ENCODE measurements at places on chromosomes 5 and 9. TPM values are rescaled to one million over a fixed set of nuclear protein-coding genes. Genes with fewer than 3 reads are reported as not detected.

- H3K27ac ChIP-seq: no peak overlapping the region
- no peak overlapping the region for H3K4me3 ChIP-seq
- no peaks in the 10 kb centered on the region for H3K36me3 ChIP-seq
- no peaks in the 10 kb centered on the region for H3K27me3 ChIP-seq
- H3K4me1 ChIP-seq: no peaks in the 10 kb centered on the region
- DNase-seq: no peak
These were observed 35.2 kb upstream of the PITX1 start for GRCh38 chr5:135069016-135069770.

- no peaks in the 10 kb centered on the region for H3K27me3 ChIP-seq
- DNase-seq: no peak
- no peaks in the 10 kb centered on the region for H3K4me1 ChIP-seq
- no peak overlapping the region for H3K4me3 ChIP-seq
- H3K27ac ChIP-seq: no peak overlapping the region
These were observed 226.9 kb downstream of the IRX2 start for GRCh38 chr5:2524620-2525019.

- peak overlapping the region; percentile 15 for H3K27ac ChIP-seq
- DNase-seq: no peak
- H3K4me1 ChIP-seq: peaks cover 44% of the 10 kb centered on the region
- H3K27me3 ChIP-seq: no peaks in the 10 kb centered on the region
- H3K36me3 ChIP-seq: no peaks in the 10 kb centered on the region
- no peak overlapping the region for H3K4me3 ChIP-seq
These were observed 4.2 kb downstream of the DHX29 start for GRCh38 chr5:55303238-55303690.

GRCh38 chr5:79396265-79396664 is 117.7 kb downstream of the HOMER1 start:
- H3K27me3 ChIP-seq: no peaks in the 10 kb centered on the region
- no peak for DNase-seq
- H3K27ac ChIP-seq: no peak overlapping the region
- no peaks in the 10 kb centered on the region for H3K36me3 ChIP-seq

GRCh38 chr9:36789886-36790285 is 217.2 kb downstream of the MELK start:
- H3K27ac ChIP-seq: no peak overlapping the region
- H3K4me1 ChIP-seq: no peaks in the 10 kb centered on the region
- no peaks in the 10 kb centered on the region for H3K27me3 ChIP-seq
- no peak overlapping the region for H3K4me3 ChIP-seq
- DNase-seq: no peak
- no peaks in the 10 kb centered on the region for H3K36me3 ChIP-seq

DNA sequence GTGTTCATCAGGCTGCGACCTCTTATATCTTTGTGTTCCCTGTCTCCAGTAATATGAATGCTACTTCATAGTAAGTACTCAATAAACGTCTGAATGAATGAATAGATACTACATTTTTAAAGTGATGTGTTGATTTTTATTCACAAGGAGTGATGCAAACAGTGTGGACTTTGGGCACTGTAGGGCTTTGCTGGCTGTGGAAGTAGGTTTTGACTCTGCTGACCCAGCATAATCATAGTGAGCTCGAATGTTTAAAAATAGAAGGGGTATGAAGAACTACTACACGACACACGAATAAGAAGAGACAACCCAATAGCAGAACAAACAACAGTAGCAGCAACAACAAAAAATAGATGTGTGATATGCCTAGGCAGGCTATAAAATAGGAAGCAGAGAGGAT is 147.4 kb downstream of the SH3GL2 start:
- H3K4me3 ChIP-seq: no peak overlapping the region
- H3K27me3 ChIP-seq: no peaks in the 10 kb centered on the region
- H3K36me3 ChIP-seq: no peaks in the 10 kb centered on the region
- no peaks in the 10 kb centered on the region for H3K4me1 ChIP-seq

C5 gene
- 16.1 TPM for total RNA-seq

CAVIN4 gene
- total RNA-seq: not detected

DOCK2 gene
- 7.6 TPM for total RNA-seq

BAAT gene
- total RNA-seq: 1.0 TPM

LCP2 gene
- total RNA-seq: 2.6 TPM

All from body of pancreas (tissue), 4 donors.